Body of pancreas (tissue), 4 donors: ENCODE measurements at places on chromosomes 5 and 9. TPM values are rescaled to one million over a fixed set of nuclear protein-coding genes. Genes with fewer than 3 reads are reported as not detected.

PCDHB5 gene
- total RNA-seq: 4.3 TPM

ZNF483 gene
- 6.7 TPM for total RNA-seq

MEIKIN gene
- total RNA-seq: not detected

IL7R gene
- 13.5 TPM for total RNA-seq

HTR1A gene
- not detected for total RNA-seq

PDCD1LG2 gene
- total RNA-seq: 1.3 TPM

DIPK1B gene
- total RNA-seq: 25.7 TPM

PCDHGA2 gene
- 2.0 TPM for total RNA-seq
